GM12865 (cell line): ENCODE measurements at places on chromosomes 4 and X.

DNA sequence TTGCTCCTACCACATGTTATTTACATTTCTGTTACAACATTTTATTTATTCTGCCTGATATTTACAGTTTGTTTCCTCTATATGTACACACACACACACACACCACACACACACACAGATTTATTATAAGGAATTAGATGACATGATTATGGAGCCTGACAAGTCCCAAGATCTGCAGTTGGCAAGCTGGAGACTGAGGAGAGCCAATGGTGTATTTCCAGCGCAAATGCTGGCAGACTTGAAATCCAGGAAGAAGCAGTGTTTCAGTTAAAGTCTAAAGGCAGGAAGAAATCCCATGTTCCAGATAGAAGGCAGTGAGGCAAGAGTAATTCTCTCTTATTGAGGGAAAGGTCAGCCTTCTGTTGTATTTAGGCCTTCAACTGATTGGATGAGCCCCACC, 1.8 kb upstream of the KLHL4 start:
- no peak for DNase-seq

GRCh38 chr4:74733756-74734155, 60.6 kb downstream of the BTC start:
- no peak for DNase-seq

DNA sequence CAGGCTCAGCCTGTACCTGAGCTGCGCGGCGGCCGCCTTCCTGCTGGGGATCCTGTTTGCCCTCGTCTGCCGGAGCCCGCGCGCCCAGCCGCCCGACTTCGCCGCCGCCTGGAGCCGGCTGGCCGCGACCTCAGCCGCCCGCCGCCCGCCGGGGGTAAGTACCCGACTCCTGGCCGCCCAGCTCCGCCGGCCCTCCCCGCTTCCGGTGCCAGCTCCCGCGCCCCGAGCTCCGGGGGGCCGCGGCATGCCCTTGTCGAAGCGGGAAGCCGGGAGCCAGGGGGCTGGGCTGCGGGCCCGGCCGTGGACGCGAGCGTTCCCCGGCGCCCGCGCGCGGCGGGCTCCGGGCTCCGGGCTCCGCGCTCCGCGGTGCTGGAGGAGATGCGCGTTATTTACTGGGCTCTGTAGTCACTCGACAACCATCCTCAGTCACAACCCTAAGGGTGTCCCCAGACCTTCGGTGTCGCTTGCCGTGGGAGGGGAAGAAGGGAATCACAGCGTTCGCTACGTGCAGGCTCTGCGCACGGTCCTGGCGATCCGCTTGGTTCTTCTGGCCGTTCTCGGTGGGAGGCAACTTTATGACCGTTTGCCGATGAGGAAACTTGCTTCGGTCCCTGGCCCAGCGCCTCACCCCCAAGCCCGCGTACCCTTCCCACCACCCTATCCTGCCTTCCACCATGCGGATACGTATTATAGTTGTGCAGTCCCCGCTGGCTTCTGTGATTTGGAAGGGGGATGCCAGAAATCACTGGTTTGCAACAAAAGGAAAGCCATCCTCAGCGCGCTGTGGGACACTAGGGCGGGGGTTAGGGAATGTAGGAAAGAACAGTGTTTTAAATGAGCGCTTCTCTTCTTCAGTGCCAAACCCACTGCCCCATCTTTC, 944 bp downstream of the SNX25 start:
- DNase-seq: peak; percentile 70

DNA sequence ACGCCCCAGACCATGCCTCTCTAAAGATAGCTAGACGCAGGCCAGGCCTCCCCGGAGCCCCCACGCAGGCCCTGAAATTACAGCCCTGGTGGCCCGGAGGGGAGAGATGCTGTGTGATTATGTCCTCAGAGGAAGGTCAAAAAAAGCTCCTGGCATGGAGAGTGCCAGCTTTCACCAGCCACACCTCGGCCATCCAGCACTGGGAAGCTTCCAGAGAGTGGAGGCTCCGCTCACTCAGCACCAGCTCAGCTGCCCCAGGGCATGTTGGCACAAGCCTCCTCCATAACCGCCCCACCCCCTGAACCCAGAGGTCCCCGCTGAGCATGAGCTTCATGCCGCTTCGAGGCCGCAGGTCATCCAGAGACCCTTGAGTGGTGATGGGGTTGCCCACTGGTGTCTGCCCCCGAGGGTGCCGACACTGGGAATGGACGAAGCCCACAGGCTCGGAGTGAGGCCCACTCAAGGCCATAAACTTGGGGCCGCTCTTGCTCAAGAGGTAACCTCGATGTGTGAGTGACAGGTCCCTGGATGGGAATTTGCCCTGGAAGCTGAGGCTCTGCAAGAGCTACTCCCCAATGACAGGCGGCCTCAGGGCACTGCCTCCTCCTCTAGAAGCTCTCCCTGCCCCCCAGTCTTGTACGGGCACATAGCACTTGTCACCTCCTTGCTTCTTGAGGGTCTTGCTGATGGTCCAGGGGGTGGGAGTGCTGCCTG, 4.4 kb upstream of the BGN start:
- DNase-seq: no peak

DNA sequence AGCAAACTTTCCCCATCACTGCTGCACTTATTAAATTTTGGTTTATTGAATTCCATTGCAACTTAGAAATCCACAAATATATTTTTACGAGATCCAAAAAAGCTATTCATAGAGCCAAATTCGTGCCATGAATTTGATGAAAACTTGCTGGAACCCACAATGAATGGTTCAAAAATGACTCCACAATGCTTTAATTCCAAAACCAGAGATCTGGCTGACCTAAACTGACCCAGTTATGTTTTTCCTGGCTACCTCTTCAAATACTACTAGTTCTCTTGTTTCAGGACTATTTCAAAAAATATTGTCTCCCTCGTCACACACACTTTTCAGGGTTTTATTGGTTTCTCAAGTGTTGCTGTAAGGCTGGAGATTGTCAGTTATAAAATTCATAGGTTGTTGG, 474.8 kb downstream of the PDGFC start:
- DNase-seq: no peak

DNA sequence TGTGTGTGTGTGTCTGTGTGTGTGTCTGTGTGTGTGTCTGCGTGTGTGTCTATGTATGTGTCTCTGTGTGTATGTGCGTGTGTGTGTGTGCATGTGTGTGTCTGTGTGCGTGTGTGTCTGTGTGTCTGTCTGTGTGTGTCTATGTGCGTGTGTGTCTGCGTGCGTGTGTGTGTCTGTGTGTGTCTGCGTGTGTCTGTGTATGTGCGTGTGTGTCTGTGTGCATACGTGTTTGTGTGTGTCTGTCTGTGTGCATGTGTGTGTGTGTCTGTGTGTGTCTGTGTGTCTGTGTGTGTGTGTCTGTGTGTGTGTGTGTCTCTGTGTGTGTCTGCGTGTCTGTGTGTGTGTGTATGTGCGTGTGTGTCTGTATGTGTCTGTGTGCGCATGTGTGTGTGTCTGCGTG, 35.6 kb downstream of the SLITRK2 start:
- DNase-seq: no peak

GRCh38 chr4:36288731-36289426, 7.5 kb downstream of the DTHD1 start:
- DNase-seq: no peak

DNA sequence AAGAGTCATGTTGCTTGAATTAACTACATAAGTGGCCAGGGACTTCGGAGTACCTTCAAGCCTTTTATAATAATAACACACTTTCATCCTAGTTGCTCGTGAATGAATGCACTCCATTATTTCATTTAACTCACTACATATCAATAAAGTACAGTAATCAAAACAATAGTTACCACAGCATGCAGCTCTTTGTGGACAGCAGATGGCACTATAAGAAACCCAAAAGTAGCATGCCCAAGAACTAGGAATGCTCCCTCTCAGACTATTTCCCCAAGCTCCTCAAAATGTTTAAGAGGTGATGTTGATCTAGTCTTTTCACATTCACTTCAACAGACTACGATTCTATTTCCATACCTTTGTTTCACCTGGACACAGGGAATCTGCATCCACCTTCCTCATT, 500.8 kb upstream of the DIAPH2 start:
- no peak for DNase-seq

DNA sequence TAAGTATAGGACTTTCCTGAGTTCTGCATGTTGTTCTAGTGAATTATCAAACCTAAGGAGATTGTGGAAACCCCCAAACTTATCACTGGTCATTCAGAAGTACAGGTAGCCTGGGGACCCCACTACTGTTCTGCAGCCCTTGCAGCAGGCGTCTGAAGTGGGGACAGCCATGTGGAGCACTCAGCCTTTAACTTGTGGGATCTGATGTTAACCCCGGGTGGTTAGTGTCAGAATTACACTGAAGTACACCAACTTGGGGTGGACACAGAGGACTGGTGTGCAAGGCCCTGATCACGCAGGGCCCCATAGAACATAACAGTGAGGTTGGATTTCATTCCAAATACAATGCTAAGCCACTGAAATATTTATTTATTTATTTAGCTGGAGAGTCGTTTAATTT, 103.7 kb downstream of the SCD5 start:
- DNase-seq: no peak

DNA sequence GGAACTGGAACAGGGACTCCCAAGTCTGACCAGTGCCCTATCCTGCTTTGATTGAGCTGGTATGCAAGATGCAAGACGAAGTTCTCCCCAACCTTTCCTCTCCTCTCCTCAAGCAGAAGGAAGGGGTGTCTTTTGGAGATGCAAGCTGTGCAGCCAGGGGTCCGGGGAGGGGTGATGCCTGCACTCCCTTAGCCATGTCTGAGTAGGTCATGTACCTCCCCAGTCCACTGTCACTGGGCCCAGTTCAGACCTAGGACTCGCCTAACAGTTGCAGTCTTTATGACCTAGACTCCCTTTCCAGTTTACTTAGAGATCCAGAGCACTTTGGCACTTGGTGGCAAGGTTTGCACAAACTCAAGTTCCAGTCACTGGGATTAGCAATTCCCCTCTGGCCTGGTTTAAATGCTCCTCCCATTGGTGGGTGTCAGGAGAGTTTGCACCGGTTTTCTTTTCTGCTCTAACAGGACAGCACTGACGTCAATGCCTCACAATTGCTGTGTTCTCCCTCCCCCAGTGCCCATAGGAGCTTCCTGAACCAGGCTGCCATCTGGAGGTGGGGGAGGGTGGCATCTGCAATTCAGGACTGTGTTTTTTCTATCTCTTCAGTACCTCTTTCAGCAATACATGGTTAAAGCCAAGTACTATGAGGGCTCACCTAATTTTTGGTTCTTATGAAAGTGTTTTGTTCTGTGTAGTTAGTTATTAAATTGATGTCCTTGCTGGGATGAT, 782.2 kb downstream of the ARAP2 start:
- DNase-seq: no peak

DNA sequence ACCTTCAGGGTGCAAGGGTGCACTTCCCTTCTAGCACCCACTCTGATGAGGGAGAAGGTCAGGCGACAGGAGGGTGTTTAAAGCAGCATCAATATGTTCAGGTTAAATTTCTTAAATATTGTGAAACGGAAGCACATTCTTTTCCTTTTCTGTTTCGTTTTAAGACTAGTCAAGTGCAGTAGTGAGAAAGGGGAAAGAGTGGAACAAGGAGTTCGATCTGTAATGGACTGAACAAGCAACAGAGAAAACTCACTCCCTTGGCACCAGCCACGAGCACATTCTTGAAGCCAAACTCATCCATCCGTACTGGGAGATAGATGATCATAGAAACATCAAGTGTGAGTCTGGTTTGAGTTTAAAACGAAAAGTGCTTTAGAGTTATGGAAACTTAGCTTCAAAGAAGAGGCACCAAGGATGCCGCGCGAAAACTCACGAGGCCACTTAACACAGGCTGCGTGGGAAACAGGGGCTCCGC, 815 bp downstream of the FAM53A start:
- DNase-seq: peak; percentile 20

- peak; percentile 84 for DNase-seq
Observed at GRCh38 chr4:153521999-153522801, 56.0 kb downstream of the TMEM131L start.

GRCh38 chrX:57211906-57212305, 74.6 kb upstream of the FAAH2 start:
- DNase-seq: no peak

- DNase-seq: no peak
Observed at GRCh38 chr4:169103966-169104412, 93.9 kb upstream of the CBR4 start.

DNA sequence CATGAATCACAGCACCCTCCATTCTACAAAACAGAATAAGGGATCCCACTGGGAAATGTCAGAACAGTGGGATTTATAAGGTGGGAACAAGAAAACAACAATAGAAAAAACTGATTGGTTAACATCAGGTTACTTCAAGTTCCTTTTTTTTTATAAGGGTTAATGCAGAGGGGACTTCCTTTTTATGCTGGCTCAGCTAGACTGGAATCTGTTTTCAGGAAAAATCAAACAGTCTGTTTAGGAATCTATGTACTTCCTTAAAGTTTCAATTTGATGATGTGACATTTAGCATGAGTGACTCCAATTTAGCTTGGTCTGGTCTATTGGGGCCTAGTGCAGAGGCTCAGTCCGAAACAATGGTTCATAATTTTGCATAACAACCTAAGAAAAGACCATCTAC, 192.9 kb downstream of the ADGRA3 start:
- DNase-seq: no peak

GRCh38 chrX:77017093-77017492, 430.1 kb upstream of the FGF16 start:
- DNase-seq: no peak

DNA sequence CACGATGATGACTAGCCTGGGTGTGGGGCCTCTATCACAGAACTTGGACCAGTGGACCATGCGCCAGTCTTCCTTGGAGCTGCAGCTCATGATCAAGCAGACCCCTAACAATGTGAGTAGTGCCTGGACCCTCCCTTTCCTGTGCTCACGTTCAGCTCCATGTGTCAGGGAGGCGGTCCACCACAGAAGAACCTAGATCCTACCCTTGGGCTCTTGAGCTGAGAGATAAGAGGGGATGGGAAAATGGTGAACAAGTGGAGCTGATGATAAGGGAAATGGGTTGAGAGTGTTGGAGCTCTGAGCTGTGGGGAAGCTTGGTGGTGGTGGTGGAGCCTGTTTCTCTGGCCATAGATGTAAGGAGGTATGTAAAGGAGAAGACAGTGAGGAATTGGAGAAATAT, 13.1 kb downstream of the MED12 start:
- no peak for DNase-seq

- DNase-seq: no peak
Observed at GRCh38 chrX:54540289-54540688, 10.3 kb downstream of the GNL3L start.

- no peak for DNase-seq
Observed at GRCh38 chr4:5693871-5694270, 14.5 kb downstream of the EVC2 start.

GRCh38 chr4:78735697-78736096, 40.5 kb upstream of the BMP2K start:
- peak; percentile 34 for DNase-seq

- DNase-seq: no peak
Observed at GRCh38 chrX:37076983-37077382, 68.8 kb downstream of the FAM47C start.

DNA sequence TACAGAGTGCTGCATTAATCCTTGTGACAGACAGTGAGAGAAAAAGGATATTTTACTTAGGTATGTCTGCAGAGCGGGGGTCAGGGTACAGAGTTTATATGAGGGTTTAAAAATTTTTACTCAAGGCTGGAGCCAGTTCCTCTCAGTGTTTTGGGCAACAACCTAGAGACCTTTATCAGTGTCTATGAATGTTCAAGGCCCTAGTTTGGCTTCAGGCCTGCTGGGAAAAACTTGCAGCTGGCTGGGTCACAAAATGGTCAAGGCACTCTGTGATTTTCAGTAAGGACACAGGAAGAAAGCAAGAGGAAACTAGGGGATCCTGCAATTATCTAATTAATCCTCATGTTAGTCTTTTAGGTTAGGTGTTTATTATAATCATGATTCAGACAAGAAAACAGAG, 10.8 kb upstream of the C4orf54 start:
- no peak for DNase-seq
